ENCODE measurements at places on chromosomes 3 and 15. TPM values are rescaled to one million over a fixed set of nuclear protein-coding genes. Genes with fewer than 3 reads are reported as not detected.
A peak's percentile ranks its signal among the peaks of the same experiment; 100 is the strongest.

SHISA5 gene
- total RNA-seq = 91.9 TPM

DNA sequence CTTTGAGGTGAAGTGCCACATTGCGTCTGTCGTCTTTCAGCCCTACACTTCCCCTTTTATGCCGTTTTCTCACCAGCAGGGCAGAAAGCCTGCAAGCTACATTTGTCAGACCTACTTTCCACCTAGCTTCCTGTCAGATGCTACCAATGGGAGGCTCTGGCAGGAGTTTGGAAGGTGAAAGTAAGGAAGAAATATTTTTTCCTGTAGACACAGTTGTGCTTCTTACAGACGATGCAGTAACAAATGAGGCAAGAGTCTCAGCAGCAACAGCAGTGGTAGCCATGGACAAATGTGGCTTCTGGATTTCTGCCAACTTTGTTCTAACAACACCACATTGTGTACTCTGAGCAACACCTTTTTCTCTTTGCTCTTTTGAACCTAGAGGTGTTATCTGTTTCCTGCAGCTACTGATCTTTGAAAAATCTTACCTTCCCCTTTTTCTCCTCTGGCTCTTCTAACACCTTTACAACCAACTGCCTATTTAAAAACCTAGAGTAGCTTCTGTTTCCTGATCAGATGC lies 70.6 kb upstream of the STT3B start:
- peak; percentile 63 for DNase-seq

- DNase-seq = no peak
Observed at GRCh38 chr3:8743911-8744310, 10.3 kb downstream of the CAV3 start.

DNA sequence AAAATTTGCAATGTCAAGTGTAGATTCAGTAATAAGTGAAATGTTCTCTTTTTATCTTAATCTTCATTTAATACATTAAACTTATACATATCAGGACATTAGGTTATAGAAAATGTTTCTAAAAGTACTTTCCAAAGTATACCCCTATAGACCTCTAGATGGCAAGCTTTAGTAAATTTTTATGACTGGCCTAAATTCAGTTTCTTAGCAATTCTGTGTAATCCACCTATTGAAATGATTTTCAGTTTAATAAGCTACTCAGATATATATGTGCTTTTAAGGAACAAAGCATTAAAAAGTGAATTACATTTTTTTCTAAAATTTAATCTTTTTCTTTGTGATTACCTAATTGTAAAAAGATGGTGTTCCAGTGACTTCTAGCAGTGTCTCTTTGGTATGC lies 342.2 kb downstream of the GBE1 start:
- no peak for DNase-seq

CTXN2 gene
- not detected for total RNA-seq

HRG gene
- not detected for total RNA-seq

DNA sequence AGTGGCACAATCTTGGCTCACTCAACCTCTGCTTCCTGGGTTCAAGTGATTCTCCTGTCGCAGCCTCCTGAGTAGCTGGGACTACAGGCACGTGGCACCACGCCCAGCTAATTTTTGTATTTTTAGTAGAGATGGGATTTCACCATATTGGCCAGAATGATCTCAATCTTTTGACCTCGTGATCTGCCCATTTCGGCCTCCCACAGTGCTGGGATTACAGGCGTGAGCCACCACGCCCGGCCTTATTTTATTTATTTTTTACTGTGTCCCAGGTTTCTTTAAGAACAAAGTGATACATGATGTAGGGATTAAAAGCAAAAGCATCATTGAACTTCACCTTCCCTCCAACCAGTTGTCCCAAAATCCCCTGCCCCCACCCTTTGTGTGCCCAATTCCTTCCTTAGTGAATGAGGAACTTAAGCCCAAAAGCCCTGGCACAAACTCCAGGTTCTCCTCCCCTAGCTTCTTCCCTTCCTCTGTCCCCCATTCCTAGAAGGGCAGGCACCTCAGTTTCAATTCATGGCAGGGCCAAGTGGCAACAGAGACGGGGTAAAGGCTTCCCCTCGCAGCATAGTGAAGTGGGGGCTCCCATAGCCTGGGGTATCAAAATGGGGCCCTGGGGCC lies 23.7 kb upstream of the RPN1 start:
- no peak for DNase-seq

SCG5 gene
- 0.39 TPM for total RNA-seq

QTRT2 gene
- 22.5 TPM for total RNA-seq

DUOXA2 gene
- not detected for total RNA-seq

DNA sequence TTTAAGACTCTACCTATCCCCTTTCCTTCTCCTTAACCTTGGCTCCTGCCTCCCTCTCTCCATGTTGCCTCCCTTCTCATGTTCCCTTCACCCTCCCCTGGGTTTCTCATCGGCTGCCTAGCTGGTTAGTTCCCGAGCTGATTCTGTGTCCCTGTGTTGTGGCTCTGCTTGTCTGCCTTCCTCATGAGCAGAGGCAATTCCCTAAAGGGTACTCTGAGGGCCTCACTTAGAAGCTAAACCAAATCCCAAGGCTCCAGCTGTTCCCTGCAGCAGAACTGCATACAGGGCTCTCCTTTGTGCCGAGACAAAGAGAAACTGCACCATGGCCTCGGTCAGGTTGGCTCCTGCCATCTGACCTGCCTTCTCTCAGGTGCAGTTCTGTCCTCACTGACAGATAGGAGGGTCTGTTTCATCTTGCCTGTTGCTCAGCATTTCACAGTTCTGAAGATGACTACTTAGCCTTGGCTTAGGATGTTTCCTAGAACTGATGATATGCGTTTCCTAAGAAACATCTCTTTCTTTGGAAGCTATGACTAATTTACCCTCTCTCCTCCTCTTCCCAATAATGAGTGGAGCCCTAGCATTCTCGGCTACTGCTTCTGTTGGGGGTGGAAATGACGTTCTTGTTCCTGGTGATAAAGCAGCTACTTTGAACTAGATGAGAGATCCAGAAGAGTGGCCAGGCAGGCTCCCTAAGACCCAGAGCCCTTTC lies 27.1 kb downstream of the DUOX1 start:
- no peak for DNase-seq

DNA sequence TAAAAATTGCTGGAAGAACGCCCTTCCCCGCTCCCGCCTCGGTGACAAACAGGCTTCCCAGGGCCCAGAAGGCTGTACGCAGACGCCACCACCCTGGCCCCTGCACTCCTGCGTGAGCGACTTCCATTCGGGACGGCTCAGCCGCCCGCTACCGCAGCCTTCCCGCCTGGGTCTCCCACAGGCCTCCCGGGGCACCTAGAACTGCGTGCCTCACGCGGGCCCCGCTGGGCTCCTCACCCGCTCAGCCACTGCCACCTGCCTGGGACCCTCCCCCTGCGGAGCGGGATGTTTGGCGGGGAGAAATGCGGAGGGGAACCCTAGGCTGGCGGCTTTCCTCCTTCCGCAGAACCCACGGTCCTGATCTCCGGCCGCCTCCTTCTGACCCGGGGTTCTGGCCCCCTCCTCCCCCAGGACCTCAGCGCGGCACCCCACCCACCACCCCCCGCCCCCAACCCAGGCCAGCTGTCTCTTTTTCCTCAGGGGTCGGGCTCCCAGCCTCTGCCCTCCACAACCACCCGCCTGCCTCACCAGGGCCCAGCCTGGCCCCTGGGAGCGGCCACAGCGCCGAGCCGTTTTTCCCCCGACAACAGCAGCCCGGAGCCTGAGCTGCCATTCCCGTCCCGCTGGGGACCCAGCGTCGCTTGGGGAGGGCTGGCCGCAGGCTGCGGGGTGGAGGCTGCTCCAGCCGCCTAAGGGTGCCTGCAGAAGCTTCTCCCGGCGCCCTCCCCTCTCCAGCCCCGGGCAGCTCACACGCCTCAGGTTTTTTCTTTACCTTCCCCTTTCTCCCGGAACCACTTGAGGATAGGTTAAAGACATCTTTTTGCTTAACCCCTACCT lies 27.6 kb upstream of the RAB7A start:
- DNase-seq = no peak

GPR176 gene
- 4.3 TPM for total RNA-seq

GRCh38 chr15:79853492-79854328 lies 43.1 kb downstream of the MTHFS start:
- DNase-seq = peak; percentile 37

DNA sequence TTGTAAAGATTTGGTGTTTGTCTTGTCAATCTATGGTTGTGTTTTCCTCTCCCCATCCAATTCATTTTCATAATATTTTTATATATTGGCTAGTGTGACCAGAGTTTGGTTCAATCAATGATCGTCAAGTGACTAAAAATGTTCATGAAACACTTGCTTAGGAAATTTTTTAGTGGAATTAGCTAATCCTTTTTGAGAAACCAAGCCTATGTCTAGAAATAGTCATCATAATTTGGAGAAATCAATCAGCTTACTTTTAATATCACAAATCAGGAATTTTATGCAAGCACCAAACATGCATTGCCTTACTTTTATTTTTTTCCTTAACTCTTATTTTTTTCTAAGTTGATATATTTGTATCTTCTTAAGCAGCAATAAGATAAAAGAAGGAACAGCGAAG lies 403.1 kb upstream of the TBL1XR1 start:
- DNase-seq = no peak

ANKRD63 gene
- not detected for total RNA-seq

DNA sequence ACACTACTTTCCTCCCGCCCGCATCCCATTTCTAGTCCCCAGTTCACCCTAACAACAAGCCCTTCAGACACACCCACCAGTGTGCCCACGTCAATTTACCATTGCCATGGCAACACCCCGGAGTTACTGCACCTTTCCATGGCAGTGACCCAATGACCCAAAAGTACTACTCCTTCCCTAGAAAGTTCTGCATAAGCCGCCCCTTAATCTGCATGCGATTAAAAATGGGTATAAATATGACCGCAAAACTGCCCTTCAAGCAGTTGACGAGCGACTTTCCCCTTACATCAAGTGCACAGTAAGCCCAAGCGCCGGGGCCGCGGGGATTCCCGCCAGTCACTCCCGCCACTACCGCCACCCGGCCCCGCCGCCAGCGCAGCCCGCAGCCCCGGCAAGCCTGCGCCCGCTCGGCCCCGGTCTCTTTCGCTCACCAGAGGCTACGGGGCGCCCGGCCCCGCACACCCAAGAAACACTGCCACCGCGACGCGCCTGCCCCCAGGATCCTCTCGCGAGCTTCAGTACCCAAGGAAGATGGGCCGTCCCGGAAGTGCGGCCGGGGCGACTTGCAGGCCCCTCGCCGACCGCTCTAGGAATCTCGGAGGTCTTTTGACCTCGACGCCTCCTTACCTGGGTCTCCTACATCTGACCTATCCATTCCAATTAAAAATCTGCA lies 27.2 kb upstream of the ZNF502 start:
- peak; percentile 12 for DNase-seq

ZBED2 gene
- total RNA-seq = under 0.01 TPM

DNA sequence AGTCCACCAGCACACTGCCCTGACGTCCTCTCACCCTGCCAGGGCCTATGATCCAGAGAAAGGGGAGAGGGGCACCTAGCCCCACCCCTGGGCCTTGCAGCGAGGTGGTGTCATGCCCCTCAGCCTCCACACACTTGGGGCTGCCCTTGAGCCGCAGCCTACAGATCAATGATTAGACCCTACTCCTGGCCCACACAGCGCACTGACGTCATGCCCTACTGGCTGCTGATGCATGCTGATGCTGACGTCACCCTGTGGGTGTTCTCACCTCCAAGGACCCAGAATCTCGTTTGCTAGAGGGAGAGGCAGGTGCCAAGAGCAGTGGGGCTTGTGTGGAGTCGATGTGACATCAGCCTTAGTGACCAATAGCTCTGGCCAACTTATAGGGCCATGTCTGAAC lies 18.0 kb downstream of the ARL14 start:
- DNase-seq = no peak

GRCh38 chr3:80677796-80678195 lies 910.0 kb upstream of the ROBO1 start:
- DNase-seq = no peak

- DNase-seq = no peak
Observed at GRCh38 chr3:42078677-42079076, 12.5 kb upstream of the TRAK1 start.

GRCh38 chr3:159818399-159818798 lies 170.2 kb upstream of the IL12A start:
- no peak for DNase-seq

DNA sequence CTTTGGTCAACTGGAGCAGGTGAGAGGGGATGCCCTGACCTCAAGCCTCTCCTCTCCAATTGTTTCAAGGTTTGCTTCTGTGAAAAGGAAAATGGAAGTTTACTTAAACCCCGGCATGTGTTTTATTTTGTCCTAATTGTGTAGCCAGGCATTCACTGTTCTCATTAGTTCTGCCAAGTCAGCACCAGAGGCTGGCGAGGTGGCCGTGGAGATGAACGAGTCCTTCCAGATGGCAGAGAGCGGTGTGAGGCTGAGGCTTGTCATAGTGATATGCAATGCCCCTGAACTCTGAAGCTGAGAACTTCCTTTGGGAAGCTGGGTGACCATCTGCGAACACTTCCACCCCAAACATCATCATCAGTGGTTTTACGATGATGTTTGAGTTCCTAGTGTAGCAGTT lies 199.6 kb downstream of the TJP1 start:
- DNase-seq = no peak

All from dermis microvascular lymphatic vessel endothelial cell (primary cell).